ENCODE measurements at places on chromosomes 2 and 18. TPM values are rescaled to one million over a fixed set of nuclear protein-coding genes. Genes with fewer than 3 reads are reported as not detected.
A peak's percentile ranks its signal among the peaks of the same experiment; 100 is the strongest.

DNA sequence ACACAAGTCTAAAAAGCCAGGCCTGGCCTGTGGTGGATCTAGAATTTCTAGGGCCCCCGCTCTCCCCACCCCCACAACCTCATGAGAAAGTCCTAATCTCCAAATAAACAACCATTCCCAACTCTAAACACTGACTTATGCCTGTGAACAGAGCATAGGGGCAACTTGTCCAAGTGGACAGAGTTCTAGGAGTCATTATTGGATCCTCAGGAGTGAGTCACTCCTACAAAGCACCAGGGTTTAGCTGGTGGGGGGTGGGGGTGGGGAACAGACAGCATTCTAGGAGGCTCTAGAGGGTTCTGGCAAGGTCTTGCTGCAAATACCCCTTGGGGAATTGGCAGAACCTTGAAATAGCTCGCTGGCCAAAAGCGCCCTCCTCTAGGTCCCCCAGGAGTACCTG lies 83.3 kb downstream of the ZCCHC2 start:
- H3K27ac ChIP-seq, result no peak overlapping the region
- H3K27me3 ChIP-seq, result peaks cover 21% of the 10 kb centered on the region
- H3K4me3 ChIP-seq, result no peak overlapping the region
- H3K4me1 ChIP-seq, result peaks cover 25% of the 10 kb centered on the region
- no peak for DNase-seq
- no peaks in the 10 kb centered on the region for H3K36me3 ChIP-seq

DNA sequence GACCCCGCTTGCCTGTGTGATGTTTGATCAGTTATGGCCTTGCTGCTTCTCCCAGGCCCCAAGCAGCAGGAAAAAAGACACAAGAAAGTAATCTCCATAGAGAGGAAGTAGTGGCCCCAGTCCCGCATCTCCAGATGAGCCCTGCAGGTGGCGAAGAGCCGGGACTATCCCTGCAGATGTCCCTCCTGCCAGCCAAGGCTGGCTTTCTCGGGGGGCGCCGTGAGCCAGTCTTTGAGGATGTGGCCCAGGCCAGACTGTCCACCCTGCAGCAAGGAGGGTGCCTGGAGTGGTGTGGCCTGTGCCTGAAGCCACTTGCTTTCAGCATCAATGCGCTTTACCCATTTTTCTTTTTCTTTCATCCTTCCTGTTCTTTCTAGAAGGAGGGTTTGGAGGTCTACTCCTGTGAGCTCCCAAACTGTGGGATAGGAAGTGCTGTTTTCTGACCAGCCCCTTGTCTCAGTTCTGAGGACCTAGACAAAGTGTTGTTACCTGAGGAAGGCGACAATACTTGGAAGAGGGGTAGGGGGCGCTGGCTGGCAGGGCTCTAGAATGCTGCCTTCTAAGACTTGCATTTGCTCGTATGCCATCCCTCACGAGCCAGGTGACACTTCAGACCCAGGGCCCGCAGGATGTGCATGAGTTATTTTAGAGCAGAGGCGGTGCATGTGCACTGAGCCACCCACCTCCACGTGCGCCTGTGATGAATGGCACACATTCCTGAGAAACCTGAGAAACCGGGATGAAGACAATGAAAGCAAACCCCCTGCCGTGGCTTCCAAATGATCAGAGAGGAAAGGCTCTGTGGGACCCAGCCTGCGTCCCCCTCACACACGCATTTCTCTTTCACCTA lies 255.8 kb downstream of the FBXO15 start:
- H3K27ac ChIP-seq, result peak overlapping the region; percentile 22
- DNase-seq, result no peak
- no peak overlapping the region for H3K4me3 ChIP-seq
- H3K27me3 ChIP-seq, result peaks cover 3% of the 10 kb centered on the region
- no peaks in the 10 kb centered on the region for H3K36me3 ChIP-seq

DNA sequence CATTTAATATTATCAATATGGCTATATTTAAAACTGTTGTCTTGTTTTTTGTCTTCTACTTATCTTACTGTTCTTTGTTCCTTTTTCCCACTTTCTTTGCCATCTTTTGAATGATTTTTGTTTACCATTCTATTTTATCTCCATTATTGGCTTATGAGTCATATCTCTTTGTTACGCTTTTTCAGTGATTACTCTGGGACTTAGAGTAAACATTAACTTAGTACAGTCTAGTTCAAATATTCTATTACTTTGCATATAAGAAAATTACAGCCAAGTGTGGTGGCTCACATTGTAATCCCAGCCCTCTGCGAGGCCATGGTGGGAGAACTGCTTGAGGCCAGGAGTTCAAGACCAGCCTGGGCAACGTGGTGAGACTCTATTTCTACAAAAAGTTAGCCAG lies 26.1 kb downstream of the ADCY3 start:
- no peak overlapping the region for H3K27ac ChIP-seq
- no peak for DNase-seq
- no peak overlapping the region for H3K4me3 ChIP-seq

DNA sequence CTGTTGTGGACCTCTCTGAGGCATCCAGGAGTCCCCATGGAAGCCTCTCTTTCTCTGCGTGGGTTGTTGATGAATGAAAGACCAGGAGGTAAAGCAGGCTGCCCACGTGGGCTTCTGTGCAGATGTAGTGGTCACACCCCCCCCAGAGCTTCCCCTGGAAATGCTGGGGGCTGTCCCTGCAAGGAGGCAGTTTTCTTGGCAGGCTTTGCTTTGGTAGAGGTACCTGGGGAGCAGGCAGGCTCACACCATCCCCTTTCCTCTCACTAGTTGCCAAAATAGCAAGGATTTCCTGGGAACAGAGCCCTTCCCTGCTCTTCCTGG lies 97.6 kb upstream of the MAP3K20 start:
- H3K27ac ChIP-seq, result peak overlapping the region; percentile 57
- H3K27me3 ChIP-seq, result no peaks in the 10 kb centered on the region
- H3K4me3 ChIP-seq, result no peak overlapping the region
- no peaks in the 10 kb centered on the region for H3K36me3 ChIP-seq

DNA sequence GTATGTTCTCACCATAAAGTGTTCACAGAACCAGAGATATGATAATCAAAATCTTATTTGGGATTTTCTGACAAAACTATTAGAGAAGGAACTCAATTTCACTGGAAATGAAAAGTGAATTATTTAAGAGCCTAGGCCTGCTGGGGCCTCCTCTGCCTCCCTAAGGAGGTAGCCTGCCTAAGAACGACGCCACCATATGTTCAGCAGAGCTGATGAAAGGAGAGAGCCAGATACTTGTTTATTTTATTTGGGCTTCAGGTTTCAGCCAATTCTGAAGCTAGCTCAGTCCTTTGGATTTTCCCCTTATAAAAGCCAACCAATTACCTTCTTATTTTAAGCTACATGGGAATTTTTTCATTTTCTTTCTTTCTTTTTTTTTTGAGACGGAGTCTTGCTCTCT lies 433.1 kb upstream of the MAP2 start:
- DNase-seq, result no peak
- H3K4me1 ChIP-seq, result no peaks in the 10 kb centered on the region
- H3K27me3 ChIP-seq, result no peaks in the 10 kb centered on the region
- H3K27ac ChIP-seq, result no peak overlapping the region
- no peak overlapping the region for H3K4me3 ChIP-seq

DNA sequence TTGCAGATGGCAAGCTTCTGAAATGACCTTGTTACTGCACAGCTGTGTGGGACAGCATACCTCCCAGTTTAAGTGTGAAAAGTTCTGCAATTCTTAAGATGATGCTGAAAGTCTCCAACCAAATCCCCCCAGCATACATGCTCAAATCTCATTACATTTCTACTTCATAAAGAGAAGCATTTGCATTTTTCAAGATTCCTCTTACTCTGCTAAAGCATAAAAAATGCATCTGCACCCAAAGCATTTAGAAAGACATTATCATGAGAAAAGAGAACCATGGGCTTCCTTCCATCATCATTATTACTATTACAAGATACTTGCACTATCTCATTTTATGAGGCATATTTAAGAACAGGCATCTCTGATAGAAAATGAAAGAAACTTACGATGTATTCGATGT lies 236.9 kb upstream of the REV1 start:
- peaks cover 5% of the 10 kb centered on the region for H3K36me3 ChIP-seq
- H3K27me3 ChIP-seq, result no peaks in the 10 kb centered on the region
- H3K27ac ChIP-seq, result no peak overlapping the region

- no peak overlapping the region for H3K4me3 ChIP-seq
- no peaks in the 10 kb centered on the region for H3K27me3 ChIP-seq
- no peak overlapping the region for H3K27ac ChIP-seq
- no peak for DNase-seq
- no peaks in the 10 kb centered on the region for H3K36me3 ChIP-seq
- H3K4me1 ChIP-seq, result peaks cover 9% of the 10 kb centered on the region
Measured at GRCh38 chr2:151191001-151191400, 70.7 kb downstream of the RBM43 start.

DNA sequence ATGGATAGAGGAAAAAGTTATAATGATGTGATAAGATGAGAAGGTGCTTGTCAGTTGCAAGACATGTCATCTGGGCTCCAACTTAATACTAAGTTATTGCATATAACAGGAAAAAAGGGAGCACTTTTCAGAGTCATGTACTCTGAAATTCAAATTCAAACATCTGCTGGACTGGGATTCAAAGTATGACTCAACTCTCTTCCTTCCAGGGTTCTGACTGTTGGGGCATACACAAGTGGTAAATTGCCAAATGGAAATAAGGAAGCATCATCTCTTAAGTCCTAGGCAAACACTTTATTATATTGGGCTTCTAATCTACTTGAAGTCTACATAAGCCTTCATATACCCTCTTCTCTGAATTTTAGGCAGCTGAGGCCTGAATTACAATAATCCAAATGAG lies 44.9 kb downstream of the ZBTB14 start:
- DNase-seq, result no peak
- H3K27me3 ChIP-seq, result peaks cover 25% of the 10 kb centered on the region
- no peak overlapping the region for H3K4me3 ChIP-seq
- H3K4me1 ChIP-seq, result no peaks in the 10 kb centered on the region
- no peaks in the 10 kb centered on the region for H3K36me3 ChIP-seq

GRCh38 chr18:34631093-34631966 lies 78.8 kb upstream of the DTNA start:
- no peak for DNase-seq
- no peaks in the 10 kb centered on the region for H3K4me1 ChIP-seq
- H3K36me3 ChIP-seq, result no peaks in the 10 kb centered on the region
- H3K27me3 ChIP-seq, result peaks cover 5% of the 10 kb centered on the region
- H3K27ac ChIP-seq, result no peak overlapping the region

DNA sequence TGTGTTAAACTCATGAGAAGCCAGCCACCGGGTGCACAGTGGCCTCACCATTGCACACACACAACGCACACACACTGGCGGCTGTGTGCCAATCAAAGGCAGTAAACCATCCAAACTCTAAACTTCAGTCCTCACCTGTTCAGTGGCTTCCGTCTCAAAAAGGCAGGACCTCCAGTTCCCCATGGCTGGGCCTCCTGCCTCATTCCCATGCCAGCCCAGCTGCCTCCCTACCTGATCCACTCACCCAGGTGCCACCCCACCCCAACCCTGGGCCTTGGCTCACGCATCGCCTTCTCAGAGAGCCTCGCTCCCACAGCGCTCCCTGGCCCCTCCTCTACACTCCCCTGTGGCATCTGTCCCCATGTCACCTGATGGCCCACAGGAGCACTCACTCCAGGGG lies 190.9 kb downstream of the EIPR1 start:
- peaks cover 4% of the 10 kb centered on the region for H3K36me3 ChIP-seq
- H3K4me1 ChIP-seq, result no peaks in the 10 kb centered on the region
- H3K27me3 ChIP-seq, result no peaks in the 10 kb centered on the region
- H3K27ac ChIP-seq, result no peak overlapping the region

GRCh38 chr2:86065512-86065911 lies 40.2 kb downstream of the POLR1A start:
- H3K36me3 ChIP-seq, result peaks cover 60% of the 10 kb centered on the region
- DNase-seq, result no peak
- H3K4me3 ChIP-seq, result no peak overlapping the region
- H3K27me3 ChIP-seq, result no peaks in the 10 kb centered on the region
- H3K4me1 ChIP-seq, result no peaks in the 10 kb centered on the region

DNA sequence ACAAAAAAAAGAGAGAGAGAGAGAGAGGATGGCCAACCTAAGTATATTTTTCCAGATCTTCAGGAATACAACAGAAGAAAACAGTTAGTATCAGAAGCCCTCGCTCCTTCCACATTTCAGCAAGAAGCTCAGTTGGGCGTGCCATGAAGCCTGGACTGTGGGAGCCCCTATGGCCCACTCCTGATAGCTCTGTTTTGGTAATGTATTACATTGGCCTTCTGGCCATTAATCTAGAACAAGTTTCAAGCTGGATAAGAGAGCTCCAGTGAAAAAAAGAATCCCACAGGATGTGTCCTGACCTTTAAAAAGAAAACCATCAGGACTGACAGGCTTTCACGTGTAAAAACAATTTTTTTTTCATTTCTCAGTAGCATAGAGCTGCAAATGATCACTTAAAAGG lies 197.9 kb downstream of the ICOS start:
- peaks cover 7% of the 10 kb centered on the region for H3K27me3 ChIP-seq
- H3K4me1 ChIP-seq, result peaks cover 13% of the 10 kb centered on the region
- H3K27ac ChIP-seq, result no peak overlapping the region
- H3K4me3 ChIP-seq, result no peak overlapping the region

- H3K4me3 ChIP-seq, result peak overlapping the region; percentile 82
- no peaks in the 10 kb centered on the region for H3K36me3 ChIP-seq
- H3K4me1 ChIP-seq, result peaks cover 23% of the 10 kb centered on the region
- DNase-seq, result no peak
- H3K27me3 ChIP-seq, result peaks cover 7% of the 10 kb centered on the region
- H3K27ac ChIP-seq, result peak overlapping the region; percentile 86
Measured at GRCh38 chr2:73114273-73114867, 1.6 kb upstream of the RAB11FIP5 start.

- H3K27me3 ChIP-seq, result peaks cover 48% of the 10 kb centered on the region
- H3K4me3 ChIP-seq, result peak within 1 kb of the TSS; percentile 96
- no peaks in the 10 kb centered on the region for H3K36me3 ChIP-seq
Measured at GRCh38 chr2:196592911-196593881, 46.3 kb upstream of the CCDC150 start.

UGT1A3 gene
- total RNA-seq, result 0.19 TPM

EFEMP1 gene
- 92.5 TPM for total RNA-seq

DSG1 gene
- 40.8 TPM for total RNA-seq

KIF1A gene
- 112 TPM for total RNA-seq

IL36G gene
- not detected for total RNA-seq

SF3B1 gene
- total RNA-seq, result 296 TPM

MYL1 gene
- total RNA-seq, result not detected
